Kidney tubule cell (primary cell): ENCODE measurements at places on chromosomes 11 and 22.

DNA sequence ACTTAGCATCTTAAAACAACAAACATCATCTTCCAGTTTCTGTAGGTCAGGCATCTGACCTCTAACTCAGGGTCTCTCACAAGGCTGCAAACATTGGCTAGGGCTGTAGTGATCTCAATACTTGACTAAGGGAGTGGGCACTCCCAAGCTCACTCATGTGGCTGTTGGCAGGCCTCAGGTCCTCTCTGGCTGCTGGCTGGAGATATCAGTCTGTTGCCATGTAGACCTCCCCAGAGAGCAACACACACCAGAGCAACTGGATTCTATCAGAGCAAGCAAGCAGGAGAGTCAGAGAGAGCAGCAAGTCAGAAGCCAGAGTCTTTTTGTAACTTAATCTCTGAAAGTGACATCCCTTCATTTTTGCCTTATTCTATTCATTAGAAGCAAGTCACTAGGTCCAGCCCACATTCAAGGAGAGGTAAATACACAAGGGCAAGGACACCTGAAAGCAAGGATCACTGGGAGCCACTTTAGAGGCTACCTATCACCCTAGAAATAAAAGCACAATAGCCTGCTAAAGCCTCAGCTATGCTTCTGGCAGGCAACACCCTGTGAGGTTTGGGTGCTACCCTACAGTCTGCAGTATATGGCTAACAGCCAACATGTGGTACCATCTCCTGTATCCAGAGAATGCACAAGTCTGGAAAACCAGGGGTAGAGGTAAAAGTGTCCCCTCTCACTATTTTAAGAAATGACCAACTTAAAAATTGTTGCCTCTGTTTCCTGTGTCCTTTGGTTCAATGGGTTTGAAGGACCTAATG, 33.5 kb upstream of the CD44 start:
- no peak for DNase-seq

GRCh38 chr11:36165621-36166397, 123.4 kb downstream of the COMMD9 start:
- DNase-seq: peak; percentile 78

DNA sequence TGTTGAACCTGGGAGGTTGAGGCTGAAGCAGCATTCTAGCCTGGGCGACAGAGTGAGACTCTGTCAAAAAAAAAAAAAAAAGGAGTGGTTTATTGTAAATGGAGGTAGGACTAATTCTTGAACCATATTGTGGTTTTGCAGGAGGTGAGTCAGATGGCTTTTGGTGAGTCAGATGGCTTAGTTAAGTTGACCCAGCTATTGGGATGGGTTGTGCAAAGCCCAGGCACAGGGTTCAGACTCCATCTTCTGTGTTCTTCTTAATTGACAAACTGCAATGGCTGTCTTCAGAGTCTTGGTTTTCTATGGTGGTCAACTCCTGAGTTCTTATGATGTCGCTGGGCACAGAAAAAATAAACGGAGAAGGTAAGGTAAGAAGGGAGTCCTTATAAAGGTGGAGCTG, 182.7 kb downstream of the ADAMTS15 start:
- peak; percentile 95 for DNase-seq

DNA sequence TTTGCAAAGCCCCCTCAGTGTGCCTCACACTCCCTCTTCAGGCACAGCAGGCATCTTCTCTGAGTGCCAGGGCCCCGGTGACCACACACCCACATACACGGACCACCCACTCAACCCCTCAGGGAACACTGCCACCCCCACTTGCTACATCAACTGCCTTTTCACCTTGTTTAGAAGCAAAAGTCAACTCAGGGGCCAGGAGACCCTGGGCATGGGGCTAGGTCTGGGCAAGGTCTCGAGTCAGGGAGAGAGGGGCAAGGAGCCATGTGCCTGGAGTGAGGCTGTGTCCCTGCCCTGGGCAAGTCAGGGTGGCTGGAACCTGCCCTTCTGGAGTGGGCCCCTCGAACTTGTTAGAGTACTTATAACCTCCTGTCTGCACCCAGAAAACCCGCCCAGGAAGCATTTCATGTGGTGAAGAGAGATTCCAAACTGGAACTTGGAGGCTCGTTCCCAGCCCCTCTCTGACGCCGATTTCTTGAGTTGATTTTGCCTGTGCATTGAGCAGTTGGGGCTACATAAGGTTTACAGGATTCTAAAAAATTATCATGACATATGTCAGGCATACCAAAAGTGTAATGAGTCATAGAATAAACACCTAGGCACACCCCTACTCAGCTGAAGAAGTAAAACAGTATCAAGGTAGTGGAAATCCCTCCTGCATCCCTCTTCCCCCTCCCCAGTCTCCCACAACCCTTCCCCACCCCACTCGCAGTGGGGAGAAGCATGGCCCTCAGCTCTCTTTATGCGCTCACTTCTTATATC, 74.3 kb downstream of the MYEOV start:
- peak; percentile 18 for DNase-seq

GRCh38 chr11:17572359-17572690, 25.3 kb downstream of the OTOG start:
- no peak for DNase-seq

DNA sequence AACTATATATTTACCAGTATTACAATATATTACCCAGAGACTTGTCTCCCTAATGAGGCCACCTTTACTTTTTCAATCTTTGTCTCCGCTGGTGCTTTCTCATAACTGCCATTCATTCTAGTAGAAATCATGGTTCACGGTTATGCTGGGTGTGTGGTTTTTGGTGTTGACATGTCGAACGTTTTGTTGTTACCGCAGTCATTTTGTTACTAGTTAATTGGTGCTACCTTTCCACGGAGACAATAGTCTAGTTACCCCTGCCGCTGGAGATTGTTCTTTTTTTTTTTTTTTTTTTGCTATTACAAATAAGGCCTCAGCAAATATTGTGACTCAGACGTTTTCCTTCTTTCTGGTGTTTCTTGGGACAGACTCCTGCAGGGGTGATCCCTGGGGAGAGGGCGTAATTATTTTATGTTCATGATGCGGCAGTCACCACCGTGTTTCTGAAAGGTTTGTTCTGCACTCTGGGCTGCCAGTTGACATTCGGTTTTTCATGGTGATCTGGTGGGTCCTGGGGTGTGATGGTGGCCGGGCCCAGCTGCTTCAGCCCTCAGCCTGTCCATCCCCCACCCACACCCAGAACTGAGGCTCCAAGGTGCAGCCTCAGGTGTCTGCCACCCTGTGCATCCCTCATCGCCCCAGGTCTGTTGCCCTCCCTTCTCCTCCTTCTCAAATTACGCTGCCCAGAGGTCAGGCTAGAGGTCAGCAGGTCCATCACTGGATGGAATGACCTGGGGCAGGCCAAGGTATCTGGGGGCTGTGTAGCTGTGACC, 28.6 kb downstream of the LRP5 start:
- DNase-seq: no peak

GRCh38 chr22:37640591-37641560, 1.4 kb downstream of the SH3BP1 start:
- no peak for DNase-seq

DNA sequence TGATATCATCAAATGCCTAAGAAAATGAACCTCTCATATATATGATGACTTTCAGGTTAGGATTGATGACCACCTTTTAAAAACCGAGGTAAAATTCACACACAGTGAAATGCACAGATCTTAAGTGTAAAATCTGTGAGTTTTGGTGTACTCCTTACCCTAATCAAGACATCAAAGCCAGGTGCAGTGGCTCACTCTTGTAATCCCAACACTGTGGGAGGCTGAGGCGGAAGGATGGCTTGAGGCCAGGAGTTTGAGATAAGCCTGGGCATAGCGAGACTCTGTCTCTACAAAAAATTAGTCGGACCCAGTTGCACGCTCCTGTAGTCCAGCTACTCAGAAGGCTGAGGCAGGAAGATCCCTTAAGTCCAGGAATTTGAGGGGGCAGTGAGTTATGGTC, 140.4 kb downstream of the UVRAG start:
- no peak for DNase-seq

GRCh38 chr22:17675584-17675983, 37.0 kb downstream of the BCL2L13 start:
- no peak for DNase-seq

- DNase-seq: no peak
These were observed 56.1 kb upstream of the RBFOX2 start for GRCh38 chr22:36084717-36085116.

DNA sequence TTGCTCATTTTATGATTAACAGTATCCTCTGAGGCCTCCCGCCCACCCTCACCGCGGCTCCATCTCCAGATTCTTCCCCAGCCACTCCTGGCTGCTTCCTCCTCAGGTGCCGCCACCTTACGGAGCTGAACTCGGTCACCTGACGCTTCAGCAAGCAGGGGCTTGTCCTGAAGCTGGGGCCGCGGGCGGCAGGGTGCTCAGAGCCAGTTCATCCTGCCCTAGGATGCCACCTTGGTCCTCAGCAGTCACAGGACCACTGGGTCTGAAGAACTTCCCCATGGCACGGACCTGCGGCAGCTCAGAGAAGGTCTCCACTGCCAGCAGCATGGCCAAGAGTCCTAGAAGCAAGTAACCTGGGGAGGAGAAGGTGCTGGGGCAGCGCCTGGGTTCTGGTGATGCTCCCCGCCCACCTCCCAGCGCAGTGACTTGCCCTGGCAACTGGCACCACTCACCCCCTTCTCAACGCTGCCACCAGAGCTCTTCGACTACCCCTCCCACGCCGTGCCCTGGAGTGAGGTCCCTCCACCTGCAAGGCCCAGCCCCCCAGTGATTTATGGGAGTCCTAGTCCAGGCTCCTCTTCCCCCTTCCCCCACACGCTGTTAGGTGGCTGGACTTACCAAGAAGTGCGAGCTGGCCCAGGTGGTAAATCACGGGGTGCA, 2.6 kb downstream of the KCNK7 start:
- no peak for DNase-seq

DNA sequence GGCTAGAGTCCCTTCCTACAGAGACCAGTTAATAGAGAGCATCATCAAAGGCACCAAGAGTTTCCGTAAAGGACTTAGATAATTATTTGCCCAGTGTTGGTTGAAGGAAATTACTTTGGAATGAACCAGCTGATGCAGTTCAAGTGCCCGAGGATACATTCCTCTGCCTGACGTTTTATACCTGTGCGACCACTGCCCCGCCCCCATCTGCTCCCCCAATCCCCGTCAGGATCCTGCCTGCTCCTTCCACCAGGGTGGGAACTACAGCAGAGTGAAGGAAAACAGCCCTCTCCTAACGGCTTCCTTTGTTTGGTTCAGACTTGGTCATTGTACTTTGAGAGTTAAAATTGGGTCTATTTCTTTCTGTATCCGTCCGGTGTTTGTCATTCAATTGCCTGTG, 761.5 kb downstream of the NTM start:
- no peak for DNase-seq

GRCh38 chr22:44033694-44034093, 9.6 kb downstream of the PARVB start:
- no peak for DNase-seq

DNA sequence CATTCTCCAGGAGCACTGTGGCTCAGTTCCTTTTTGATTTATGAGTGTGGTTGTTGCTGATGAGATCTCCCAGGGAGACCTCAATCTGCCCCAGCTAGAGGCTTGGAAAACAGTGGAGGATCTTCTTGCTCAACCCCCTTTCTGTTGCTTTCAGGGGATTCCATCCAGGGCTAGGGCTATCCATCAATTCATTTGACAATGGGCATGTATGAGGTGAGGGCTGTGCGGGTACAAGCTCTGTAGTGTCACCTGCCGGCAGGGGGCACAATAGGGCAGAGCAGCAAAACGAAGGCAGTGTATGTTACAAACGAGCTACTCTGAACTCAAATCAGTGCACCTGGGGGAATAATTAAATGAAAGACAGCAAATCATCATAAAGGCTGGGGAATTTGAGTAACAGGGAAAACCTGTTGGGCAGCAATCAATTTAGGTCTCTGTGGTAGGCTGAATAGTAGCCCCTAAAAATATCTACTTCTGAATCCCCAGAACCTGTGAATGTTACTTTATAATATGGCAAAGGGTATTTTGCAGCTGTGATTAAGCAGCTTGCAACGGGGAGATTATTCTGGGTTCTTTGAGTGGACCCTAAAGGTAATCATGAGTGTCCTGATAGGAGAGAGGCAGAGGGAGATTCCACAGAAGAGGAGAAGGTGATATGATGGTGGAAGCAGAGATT, 170.3 kb upstream of the ZBED5 start:
- peak; percentile 68 for DNase-seq

GRCh38 chr11:125873881-125874555, 13.4 kb upstream of the HYLS1 start:
- DNase-seq: no peak

- DNase-seq: no peak
These were observed 158.1 kb downstream of the GRIA4 start for GRCh38 chr11:105767931-105768330.

DNA sequence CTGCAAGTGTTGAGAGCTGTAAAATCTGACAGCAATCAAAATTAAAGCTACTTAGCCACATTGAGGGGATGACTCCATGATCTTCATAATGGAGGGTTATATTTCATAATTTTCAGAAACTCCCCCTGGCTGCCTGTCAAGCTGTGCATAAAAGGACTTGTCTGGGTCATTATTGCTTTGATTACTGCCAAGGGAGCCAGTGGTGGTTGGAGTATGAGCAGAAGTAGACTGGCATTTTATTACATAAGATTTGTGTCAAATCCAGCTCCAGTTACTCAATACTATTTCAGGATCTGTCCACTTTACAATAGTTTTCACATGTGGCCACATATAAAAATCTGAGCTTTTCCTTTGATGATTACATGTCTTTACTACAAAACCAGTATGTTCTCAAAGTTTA, 108.9 kb upstream of the SLC5A12 start:
- DNase-seq: no peak
